Fibroblast of skin of abdomen (primary cell): ENCODE measurements at places on chromosomes 16 and 17.
A peak's percentile ranks its signal among the peaks of the same experiment; 100 is the strongest.

DNA sequence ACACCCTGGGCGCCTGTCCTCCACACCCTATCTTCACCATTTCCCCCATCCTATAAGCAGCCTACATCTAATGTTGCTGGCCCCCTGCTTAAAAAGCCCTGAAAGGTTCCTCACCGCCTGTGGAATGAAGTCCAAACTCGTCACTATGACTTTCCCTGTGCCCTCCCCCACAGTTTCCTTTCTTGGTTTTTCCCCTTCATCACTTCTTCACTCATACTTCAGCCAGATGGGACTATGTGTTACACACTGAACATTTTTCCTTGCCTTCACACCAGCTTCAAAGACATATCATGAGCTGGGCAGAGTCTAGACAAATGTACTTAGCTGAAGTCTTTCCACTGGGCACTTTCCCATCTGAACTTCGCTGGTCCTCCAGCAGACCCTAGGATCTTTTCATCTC lies 1.5 kb upstream of the MARCHF10 start:
- DNase-seq = peak; percentile 85

DNA sequence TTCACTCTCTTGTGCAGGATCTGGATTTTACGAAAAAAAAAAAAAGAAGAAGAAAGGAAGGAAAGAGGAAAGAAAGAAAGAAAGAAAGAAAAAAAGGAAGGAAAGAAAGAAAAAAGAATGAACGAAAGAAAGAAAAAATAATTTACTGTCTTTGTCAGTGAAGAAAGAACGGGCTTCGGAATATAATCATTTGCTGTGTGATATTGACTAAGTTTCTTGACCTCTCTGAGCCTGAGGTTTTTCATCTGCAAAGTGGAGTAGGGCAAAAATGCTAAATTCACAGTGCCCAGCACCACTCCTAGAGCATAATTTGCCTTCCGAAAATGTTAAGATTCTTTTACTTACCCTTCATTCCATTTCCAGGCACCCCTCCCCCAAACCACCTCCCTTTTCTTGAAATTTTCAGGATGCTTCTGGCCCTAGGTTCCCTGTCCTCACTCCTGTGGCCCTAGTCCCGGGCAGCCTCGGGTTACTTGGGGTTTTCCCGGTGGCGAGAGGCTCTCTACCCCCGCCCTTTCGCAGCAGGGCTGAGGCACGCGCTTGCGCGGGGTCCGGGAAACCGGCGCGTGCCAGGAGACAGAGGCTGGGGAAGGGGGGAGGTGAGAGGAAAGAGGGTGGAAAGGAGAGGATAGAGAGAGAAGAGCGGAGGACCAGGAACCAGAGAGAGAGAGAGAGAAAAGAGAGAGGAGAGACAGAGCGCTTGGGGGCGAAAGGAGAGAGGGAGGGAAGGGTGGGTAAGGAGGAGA lies at the start of gene CNTNAP1:
Gene CNTNAP1 (plus strand): TSS at position 556 of the 746 bp plus-strand sequence. CDS start 299 bp downstream, outside the sequence.
- peak; percentile 85 for DNase-seq

DNA sequence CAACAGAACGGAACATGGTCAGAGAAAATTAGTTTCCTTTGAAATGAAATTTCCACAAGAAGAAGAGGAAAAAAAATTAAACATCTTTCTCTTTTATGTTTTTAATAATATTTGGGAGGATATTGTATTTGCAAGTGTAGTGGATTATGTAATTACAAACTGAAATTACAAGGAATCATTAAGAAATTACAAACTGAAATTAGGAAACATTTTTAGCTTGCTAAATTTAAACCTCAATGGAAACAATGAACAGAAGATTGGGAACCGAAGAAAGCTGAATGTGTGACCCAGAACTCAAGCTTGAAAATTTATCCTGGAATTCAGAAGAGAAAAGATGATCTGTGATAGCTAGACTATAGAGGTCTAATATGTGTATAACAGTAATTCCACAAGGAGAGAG lies 4.4 kb upstream of the PIK3R5 start:
- no peak for DNase-seq

DNA sequence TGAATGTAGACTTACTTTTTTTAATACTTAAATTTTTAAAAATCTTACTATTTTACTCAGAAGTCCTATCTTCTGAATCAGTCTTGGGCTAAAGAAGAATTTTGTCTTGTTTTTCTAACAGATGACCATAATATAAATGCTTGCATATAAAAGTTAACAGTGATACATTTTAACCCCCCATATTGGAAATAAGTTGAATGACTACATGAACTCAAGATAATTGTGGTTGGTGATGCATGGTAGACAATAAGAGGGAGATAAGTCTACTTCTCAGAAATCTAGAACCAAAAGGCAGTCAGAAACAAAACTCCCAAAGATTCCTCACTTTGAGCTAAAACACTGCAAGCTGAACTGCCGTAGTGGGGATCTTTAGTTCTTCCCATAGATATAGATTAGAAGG lies 868.4 kb upstream of the SOX9 start:
- peak; percentile 42 for DNase-seq

DNA sequence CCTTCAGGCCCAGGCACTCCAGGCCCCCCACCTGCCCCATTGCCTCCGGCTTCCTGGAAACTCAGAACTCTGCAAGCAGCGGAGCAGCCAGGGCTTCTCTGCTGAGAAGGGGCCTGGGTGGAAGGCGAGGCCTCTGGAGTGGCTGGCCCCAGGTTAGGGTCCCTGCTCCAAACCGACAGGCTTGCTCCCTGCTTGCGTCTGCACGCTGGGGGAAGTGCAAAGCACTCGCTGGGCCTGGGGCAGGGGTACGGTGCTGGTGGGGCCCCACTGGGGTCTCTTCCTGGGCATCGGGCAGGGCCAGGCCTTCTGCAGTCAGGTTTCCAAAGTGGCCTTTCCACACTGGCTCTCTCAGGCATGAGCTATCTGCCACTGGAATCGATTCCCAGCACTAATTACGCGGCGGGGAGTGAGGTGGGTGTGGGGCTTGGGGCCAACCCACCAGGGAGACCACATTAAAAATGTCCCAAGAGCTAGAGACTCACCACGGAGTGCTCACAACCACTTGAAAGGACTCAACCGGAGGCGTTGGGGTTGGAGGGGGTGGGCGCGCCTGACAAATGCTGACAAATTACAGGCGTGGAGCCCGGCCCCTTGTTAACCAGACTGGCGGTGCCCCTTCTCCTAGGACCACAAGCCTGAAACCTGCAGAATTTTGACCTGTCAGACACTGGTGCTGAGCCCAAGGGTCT lies 17.9 kb downstream of the FAM83G start:
- DNase-seq = no peak

GRCh38 chr16:84822990-84823389 lies 3.2 kb downstream of the CRISPLD2 start:
- DNase-seq = no peak

- DNase-seq = no peak
Measured at GRCh38 chr16:50816901-50817555, 75.1 kb downstream of the CYLD start.

GRCh38 chr16:56700195-56700594 lies 17.9 kb downstream of the MT1X start:
- no peak for DNase-seq

DNA sequence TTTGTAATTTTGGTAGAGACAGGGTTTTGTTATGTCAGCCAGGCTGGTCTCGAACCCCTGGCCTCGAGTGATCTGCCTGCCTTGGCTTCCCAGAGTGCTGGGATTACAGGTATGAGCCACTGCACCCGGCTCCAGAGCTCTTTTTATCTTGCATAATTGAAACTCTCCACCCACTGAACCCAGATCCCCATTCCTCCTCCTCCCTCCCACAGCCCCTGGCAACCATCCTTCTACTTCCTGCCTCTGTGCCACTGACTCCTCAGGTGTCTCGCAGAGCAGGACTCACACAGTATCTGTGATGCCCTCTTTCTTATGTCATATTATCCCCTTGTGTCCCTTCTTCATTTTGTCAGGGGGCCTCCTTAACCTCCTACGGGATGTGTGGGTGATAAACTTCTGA lies 340.7 kb downstream of the SLC39A11 start:
- no peak for DNase-seq

DNA sequence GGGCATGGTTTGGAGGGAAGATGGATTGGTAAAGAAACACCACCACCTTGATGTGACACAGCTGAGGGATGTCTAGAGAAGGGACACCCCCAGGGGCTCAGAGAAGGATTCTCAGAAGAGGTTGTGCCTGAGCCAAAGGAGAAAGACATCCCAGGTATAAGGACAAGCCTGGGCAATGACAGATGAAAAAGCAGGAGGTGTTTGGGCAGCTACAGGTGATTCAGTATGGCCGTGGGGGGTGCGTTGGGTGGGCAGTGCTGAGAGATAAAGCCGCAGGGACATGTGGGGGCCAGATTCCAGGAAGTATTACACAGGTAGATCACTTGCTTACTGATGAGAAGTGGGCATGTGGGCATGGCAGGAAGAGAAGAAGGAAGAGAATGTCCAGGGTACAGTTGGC lies 7.0 kb downstream of the TMEM95 start:
- DNase-seq = no peak

- DNase-seq = no peak
Measured at GRCh38 chr16:46757339-46758050, 9.4 kb upstream of the MYLK3 start.
